ENCODE measurements at places on chromosomes 2 and 18. TPM values are rescaled to one million over a fixed set of nuclear protein-coding genes. Genes with fewer than 3 reads are reported as not detected.

CAPN14 gene
- 0.47 TPM for total RNA-seq

CFAP65 gene
- total RNA-seq, result 0.76 TPM

LIMS4 gene
- 1.2 TPM for total RNA-seq

SLC40A1 gene
- 245 TPM for total RNA-seq

THSD7B gene
- 0.14 TPM for total RNA-seq

NTSR2 gene
- not detected for total RNA-seq

TBC1D8 gene
- total RNA-seq, result 16.1 TPM

PSD4 gene
- 68.4 TPM for total RNA-seq

EML4 gene
- total RNA-seq, result 68.2 TPM

CD207 gene
- not detected for total RNA-seq

REG3A gene
- not detected for total RNA-seq

BIN1 gene
- 34.3 TPM for total RNA-seq

UPP2 gene
- total RNA-seq, result not detected

SLC30A3 gene
- not detected for total RNA-seq

GRCh38 chr18:50115095-50115494, 79.9 kb downstream of the MYO5B start:
- no peak for DNase-seq

GRCh38 chr2:38268691-38269327, 108.3 kb downstream of the ATL2 start:
- no peak for DNase-seq

GRCh38 chr2:223532712-223533111, 69.4 kb downstream of the SCG2 start:
- no peak for DNase-seq

GRCh38 chr2:86235196-86235980, 36.1 kb downstream of the MRPL35 start:
- no peak for DNase-seq

DNA sequence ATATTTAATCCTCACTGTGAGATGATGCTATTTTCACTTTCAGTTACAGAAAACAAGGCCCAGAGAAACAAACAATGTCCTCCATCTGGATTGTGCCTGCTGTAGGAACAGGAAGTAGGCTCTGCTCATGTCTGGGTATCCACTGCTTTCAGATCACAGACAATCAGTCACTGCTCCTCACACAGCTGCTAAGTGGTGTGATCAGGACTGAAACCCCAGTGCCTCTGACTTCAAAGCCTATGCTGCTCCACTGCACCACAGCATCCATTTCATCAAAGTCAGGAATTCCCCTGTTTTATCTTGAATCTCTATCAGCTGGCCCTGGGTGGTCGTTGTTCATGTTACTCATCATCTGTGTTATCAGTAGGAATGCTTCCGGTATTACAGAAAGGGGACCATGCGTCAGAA, 303.8 kb upstream of the TRIB2 start:
- DNase-seq, result no peak

- DNase-seq, result no peak
Observed at GRCh38 chr2:177675350-177675821, 282.8 kb downstream of the AGPS start.

DNA sequence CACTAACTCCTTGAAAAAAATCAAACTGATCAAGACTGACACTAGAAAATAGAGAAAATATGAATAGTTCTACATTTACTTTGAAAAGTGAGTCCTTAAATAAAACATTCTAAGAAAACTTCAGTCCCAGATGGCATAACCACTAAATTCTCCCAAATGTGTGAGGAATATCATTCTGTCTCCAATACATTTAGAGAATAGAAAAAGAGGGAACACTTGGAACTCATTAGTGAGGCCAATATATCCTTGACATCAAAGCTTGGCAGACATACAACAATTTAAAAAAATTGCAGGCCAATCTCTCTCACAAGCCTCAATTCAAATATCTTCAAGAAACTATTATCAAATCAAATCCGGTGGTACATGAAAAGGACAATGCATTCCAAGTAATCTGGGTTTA, 79.3 kb upstream of the TMEM247 start:
- no peak for DNase-seq

- peak; percentile 58 for DNase-seq
Observed at GRCh38 chr2:88831792-88832248, 140.3 kb downstream of the RPIA start.

DNA sequence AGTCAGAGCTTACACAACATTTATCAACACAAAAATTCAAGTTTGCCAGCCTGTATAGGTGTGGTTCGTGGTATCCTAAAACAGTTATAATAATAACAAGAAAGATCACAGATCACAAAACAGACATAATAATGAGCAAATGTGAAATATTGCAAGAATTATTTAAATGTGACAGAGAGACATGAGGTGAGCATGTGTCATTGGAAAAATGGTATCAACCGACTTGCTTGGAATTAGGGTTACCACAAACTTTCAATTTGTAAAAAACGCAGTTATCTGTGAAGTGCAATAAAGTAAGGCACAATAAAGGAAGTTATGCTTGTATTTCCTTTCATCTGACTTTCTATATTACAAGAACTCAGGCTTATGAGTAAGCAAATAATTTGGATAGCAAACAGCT, 116.8 kb downstream of the IKZF2 start:
- DNase-seq, result no peak

- DNase-seq, result no peak
Observed at GRCh38 chr2:15603948-15604347, 12.3 kb downstream of the DDX1 start.

DNA sequence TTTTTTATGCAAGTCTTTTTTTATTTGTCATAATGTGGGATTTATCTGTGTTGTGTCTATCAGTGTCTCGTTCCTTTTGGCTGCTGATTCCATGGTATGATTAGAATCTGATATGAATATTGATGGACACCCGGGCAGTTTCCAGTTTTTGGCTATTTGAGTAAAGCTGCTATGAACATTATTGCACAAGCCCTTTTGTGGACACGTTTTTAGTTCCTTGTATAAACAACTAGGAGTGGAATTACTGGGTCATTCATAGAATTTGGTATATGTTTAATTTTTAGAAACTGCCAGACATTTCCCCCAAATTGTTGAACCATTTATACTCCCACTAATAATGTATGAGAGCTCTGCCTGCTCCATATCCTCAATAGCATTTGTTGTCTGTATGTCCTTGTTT, 26.6 kb downstream of the HK2 start:
- DNase-seq, result no peak

- no peak for DNase-seq
Observed at GRCh38 chr2:7809640-7810039, 872.2 kb upstream of the ID2 start.

DNA sequence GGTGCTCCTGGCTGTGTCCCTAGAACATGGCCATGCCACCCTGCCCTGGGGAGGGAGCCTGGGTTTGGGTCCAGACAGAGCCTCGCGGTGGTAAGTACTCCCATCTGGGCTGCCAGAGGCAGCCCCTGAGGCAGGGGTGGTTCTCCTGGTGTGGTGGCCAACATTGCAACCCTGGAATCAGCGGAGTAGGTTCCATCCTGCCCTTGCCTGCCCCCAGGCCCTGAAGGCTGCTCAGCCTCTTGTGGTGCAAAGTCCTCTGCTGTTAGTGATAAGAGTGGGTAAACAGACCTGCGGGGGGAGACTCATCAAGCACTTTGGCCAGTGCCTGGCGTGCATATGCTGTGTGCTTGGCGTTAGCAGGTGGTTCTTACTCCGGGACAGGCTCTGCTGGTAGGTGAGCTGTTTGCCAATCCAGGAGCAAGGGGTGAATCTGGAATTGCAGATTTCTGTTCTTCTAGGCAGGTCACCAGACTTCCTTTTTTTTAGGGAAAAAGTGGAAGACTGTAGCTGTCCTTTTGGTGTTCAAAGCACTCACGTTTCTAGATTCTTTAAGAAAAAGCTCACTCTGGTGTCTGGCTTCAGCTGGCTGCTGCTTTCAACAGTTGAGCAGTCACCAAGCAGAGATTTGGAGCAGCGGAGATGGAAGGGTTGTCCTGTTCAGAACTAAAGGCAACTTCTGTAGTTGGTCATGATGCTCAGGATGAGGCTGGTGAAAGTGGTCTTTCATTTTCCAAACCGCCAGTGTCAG, 3.2 kb downstream of the CNNM3 start:
- peak; percentile 88 for DNase-seq

DNA sequence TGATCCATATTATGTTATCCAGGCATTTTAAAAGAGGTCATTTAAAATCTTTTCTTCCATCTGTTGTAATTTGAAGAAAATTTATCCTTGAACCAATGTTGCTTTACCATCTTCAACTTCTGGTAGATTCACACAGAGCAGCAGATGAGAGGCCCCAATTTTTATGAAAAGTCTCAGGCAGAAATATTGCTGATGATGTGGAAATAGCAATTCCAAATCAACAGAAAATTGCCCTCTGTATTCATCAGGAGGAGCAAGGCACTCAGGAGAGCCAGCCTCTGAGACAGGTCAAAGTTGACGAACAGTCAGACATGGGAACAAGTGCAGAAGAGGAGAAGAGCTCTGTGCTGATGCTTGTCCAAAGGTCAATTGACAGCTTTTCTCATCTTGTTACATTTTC, 444.9 kb downstream of the NCKAP5 start:
- DNase-seq, result no peak

DNA sequence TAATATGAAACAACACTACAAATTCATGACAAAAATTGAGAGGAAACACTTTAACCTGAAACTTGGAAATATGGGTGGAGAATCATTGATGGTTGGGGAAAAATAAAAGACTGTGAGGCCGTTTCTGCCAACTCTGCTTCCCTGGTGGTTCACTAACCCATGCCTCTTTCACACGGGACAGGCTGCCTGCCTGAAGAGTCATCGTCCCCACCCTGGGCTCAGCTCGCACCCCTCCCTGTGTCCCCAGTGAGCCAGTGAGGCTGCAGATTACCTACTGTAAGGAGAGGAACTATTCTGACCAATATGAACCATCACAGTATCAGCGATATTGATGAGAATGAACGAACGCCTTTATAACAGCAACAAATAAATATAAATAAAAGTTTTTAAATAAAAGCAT, 357.8 kb upstream of the CDH20 start:
- DNase-seq, result no peak

- DNase-seq, result no peak
Observed at GRCh38 chr2:236943841-236944513, 141.7 kb upstream of the COPS8 start.

DNA sequence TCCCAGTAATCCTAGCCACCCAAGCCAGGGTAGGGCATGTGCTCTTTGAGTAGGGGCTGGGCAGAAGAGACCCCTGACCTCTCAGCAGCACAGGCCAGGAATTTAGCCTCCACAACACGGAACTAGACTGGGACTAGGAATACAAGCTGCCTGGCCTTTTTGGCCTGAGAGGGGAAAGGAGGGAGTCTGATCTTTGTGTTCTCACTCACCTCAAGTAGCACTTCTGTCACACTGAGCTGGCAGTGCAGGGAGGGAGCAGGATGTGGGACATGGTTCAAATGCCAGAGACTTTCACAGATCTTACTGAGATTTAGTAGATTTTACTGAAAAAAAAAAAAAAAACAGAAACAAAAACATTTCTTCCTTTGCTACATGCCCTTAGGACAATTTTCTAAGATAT, 395.2 kb downstream of the CMPK2 start:
- DNase-seq, result no peak

DNA sequence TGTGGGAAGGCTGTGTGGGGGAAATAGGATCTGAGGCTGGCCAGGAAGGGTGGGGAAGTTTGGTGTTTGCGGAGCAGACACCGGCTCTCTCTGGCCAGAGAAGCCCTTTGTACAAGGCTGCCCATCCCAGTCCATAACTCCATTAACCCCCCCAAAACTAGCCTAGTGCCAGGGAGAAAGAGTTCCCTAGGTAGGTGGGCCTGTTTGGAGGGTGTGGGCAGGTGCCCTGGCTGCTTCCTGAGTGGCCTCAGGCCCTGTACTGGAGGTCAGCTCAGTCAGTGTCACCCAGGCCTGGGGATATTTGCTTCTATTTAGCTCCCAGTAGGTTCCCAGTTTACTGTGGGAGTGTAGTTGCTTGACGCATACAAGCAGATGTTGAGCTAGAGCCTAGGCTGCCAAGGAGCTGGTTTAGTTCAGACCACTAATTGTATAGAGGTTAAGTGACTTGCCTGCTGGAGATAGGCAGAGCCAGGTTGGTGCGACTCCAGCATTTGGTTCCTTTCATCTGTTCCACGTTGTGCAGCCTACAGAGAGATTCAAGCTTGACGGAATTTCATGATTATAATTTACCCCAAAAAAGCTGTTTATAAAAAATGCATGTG, 2.9 kb upstream of the GREB1 start:
- no peak for DNase-seq

DNA sequence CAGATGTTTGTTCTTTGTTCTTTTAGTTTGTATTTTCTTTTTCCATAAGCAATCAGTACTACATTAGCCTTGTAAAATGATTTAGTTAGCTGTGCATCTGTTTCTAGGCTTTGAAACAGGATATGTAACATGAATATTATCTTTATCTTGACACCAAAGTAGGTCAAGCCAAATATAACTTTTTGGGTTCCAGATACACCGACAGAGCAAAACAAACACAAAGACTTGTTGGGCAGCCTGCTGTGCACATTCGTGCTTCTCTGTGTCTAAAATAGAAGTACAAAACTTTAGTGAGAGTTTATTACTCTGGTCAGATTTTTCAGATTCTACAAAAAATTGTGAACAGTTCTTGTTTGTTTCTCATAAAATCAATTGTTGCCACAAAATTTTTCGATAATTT, 1059.3 kb upstream of the GYPC start:
- DNase-seq, result no peak

DNA sequence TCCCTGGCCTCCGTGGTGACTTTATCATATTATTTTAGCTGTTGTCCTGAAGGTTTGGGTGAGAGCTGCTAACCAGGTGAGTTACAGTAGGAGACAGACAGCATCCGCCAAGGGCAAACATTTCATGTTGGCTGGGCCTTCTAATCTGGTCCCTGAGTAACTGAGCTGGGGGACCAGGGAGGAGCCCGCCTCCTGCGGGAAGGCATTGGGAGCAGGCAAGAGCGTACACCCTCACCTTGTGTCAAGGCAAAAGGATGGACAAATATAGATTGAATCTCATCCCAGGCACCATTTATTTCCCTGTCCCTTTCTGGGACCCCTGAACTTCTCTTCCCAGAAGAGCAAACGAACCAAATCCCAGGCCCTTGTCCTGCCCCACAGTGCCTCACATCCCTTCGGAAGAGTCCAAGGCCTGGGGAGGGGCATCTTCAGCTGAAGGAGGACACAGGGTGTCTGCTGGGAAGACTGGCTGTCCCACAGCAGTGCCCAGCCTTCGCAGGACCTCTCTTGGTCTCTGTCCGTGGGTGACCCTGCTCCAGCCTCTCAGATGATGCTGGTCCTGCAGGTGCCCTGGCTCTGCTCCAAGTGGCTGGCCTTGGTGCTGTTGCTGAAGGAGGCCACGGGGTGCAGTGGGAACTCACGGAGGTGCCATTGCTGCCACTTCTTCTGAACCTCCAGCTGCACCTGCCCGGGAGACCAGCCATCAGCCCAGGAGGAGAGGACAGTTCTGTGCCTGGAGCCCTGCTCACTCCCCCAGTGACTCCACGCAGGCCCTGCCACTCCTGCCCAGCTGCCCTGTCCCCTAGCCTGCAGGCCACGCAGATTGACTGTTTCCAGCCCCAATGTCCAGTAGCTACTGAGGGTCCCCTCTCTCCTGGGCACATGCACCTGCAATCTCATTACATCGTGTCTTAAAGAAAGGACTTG, 8.2 kb downstream of the TMEM37 start:
- no peak for DNase-seq

GRCh38 chr2:231680285-231680991, 27.9 kb upstream of the PTMA start:
- peak; percentile 75 for DNase-seq

- DNase-seq, result no peak
Observed at GRCh38 chr2:68057658-68058396, 5.0 kb downstream of the C1D start.

- peak; percentile 77 for DNase-seq
Observed at GRCh38 chr2:172438741-172439508, 11.5 kb downstream of the ITGA6 start.

- DNase-seq, result no peak
Observed at GRCh38 chr2:108594132-108594981, 60.1 kb downstream of the LIMS1 start.

Data from left colon (tissue), 2 donors.